NCI-H187 treated with DMSO at 0.1 percent for 48 hours (cell line): ENCODE measurements at places on chromosomes 6 and 20.

DNA sequence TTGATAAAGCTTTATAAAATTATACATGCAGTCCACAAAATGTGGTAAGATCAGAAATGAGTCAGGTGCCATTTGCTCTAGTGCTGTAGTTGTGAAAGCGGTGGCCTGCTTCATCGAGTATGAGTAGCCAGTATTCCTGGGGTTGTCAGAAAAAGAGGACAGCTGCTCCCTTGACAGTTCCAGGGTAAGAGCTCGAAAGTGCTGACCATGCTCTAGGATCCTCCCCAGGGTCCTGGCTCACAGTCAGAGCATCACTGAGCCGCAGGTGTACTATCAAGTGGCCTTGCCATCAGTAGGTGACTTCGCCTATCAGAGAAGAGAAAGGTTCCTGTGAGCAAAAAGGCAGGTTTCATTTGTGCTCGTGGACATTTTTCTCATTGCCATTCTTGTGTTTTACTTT is 3.6 kb downstream of the BTBD3 start:
- no peak for DNase-seq

- DNase-seq, result no peak
These were observed 14.1 kb downstream of the SGK2 start for GRCh38 chr20:43572891-43573290.

DNA sequence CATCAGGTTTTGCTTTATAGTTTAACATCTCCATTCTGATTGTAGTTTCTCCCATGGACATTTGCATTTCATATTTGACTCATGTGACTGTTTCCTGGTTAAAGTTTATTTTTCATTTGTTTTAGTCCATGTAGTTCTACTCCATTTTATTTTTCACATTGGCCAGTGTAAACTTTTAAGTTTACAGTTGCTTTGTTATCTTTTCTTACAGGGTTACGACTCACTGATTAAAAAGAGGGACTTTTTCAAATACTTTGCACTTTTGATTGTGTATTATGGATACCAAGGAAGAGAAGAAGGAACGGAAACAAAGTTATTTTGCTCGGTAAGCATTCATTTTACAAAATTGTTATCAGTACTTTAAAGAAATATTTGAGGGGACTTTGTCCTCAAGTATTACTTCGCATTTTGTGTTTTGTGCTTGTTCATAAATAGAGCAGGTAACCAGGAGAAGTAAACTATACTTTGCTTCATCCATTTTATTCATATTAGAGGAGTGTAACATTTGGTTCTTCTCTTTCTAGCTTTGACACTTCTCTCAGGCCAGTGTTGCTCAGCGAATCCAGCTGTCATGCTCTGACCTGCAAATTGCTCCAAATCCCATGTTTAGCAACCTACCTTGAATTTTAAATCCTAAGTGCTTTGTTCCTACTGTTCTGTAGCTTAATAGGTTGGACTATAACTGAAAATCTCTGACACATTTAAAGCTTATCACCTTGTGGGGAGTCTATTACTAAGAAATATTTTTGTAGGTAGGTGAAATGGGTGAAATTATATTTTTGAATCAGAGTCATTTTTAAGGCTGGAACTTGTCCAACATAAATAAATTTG is 24.5 kb downstream of the NCOA7 start:
- no peak for DNase-seq

- DNase-seq, result no peak
These were observed 626.0 kb downstream of the RNF144B start for GRCh38 chr6:19013026-19013705.

GRCh38 chr6:87684895-87685654 is 17.0 kb downstream of the AKIRIN2 start:
- no peak for DNase-seq

DNA sequence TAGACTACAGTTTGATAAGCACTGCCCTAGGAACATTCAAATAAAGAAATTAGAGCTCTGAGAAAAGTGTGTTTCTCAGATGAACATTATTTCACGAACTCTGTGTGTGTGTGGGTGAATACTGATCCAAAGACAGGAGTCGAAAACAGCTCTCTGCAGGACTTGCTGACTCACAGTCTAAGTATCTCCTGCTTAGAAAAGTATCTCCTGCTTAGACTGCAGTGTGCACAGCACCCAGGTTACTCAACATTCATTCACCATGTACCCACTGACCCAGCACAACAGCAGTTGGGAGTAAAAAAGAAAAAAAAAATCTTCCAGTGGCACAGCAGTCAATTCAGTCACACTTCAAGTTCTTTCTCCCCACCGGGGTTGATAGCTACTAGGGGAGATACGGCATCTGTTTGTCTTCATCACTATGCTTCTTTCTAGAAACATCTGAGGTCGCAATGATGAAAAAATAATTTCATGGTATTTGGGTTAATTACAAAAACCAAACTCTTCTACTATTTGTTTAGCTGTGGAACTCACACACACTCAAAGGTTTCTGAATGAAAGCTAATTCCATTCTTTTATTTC is 48.0 kb downstream of the GCLC start:
- DNase-seq, result no peak

DNA sequence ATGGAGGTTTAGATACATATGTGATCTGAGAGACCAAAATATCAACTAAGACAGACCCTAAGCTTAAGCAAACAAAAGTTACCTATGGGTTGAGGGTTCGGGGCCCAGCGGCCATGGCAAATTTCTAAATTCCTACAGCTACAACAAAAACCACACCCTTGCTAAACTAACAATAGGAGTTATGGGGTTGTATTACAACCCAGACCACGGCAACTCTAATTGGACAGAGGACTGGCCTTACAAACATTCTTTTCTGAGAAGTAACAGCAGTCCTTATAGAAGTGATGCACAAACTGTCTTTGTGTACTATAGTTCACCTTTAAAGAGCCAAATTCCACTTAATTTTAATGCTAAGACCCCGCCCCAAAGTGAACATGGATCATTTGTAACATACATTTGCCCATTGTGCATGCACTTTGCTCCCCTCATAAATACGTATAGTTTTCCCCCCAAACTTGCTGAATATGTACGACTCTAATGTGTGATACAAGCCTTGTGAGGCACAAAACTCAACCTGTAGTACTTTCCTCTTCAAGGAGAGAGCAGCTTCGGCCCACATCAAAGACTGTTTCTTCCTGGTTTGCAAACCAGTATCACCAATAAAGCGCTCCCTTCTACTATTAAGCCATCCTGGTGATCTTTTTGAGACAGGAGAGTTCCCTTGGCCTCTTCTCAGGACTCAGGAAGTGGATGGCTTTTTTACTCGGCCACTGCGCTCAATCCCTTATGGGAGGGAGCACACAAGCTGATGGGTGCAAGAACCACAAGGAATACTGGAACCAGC is 25.6 kb upstream of the MBOAT1 start:
- DNase-seq, result no peak

DNA sequence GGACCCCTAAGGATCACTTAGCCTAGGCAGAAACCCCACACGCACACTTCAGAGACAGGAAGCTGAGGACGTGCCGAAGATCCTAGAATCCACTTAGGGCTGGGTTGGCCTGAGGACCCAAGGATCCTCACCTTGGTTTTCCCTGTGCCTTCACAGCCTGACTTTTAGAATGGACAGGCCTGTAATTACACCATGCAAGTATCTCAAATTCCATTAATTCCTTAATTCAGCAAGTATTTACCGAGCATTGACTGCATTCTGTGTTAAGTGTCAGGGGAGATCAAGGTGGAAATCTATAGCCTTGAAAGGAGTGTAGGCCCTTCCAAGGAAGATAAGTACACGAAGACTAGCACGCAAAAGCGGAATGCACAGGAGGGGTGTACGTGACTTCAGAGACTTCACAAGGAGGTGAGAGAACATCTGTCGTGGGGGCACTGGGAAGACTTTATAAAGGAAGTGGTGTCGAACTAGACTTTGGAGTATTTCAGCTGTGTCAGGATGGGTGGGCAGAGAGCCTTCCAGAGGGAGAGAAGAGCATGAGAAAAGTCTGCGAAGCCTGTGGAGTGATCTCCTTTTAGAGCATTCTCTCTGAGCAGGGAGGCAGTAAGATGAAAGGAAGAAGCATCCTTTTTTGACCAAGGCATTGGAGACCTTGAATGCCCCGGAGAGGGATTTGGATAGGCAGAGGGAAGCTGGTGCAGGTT is 4.0 kb downstream of the DSP start:
- DNase-seq, result no peak

DNA sequence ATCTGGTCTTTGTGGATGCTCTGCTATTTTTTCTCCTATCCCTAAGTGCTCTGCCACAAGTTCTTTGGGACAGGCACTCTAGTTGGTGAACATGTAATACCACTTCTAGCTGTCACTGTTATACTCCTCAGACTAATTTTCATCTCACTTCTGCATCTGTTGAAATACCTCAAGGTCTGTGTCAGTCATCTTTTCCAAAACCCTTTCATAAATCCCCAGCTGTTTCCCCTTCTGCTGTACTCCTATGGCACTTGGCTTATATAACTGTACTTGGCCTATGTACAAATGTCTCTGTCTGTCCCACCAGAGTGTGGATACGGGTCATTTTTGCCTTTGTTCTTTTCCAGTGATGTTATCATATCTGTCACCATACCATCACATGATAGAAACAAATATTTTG is 124.2 kb downstream of the FHL5 start:
- DNase-seq, result no peak

DNA sequence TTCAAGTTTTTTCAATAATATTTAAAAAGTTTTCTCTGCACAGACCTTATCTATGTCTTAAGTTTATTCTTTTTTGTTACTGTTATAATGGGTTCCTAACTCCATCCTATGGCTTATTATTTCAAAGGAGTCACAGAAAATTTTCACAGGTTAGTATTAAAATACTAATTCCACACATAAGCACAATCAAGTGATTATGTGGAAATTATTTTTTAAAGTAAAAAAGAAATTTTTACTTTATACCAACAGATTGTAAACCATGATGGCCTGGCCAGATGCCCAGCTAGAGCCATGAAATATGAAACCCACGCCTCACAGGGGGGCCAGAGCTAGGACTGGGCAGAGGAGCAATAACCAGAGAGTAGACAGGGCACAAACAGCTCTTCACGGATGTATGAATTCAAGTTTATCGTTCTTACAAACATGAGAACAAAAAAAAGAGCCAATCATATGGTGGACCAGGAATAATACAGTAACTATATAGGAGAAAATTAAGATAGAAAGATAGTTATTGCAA is 34.0 kb downstream of the NUDT3 start:
- DNase-seq, result peak; percentile 1

- DNase-seq, result no peak
These were observed 175.4 kb downstream of the ERMARD start for GRCh38 chr6:169926617-169927417.

DNA sequence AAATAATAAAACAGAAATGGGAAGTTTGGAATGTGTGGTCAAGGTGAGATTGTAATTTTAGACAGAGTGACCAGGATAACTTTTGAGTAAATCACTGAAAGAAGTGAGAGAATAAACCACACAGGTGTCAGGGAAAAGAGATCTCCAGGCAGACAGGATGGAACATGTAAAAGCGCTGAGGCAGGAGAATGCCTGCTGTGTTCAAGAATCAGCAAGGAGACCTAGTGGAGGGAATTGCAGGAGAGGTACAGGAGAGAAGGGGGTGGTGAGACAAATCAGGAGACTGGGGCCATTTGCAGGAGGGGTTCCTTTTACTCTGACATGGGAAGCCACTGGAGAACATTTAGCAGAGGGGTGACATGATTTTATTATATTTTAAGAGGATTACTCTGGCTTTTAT is 456.7 kb downstream of the NKAIN2 start:
- DNase-seq, result no peak

- DNase-seq, result no peak
These were observed 13.9 kb upstream of the KLHL31 start for GRCh38 chr6:53679446-53679933.

DNA sequence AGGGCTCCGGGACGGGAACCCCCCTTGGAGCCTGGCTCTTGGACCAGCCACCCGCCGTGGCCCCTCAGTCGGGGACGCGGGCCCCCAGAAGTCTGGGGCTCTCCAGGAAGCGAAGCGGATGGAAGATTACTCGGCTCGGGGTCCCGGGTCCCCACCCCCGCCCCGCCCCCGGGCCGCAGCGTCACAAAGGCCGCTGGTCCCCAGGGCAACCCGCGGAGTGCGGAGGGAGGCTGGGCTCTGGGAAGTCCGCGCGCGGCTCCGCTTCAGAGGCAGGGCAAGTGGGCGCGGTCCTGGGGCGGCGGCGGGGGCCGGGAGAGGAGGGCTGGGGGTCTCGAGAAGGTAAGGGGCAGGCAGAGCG is at the start of gene FNDC11:
Gene FNDC11, plus strand, starts transcription at position 227 of the 358 bp plus-strand sequence. CDS start 1,505 bp downstream, outside the sequence.
- no peak for DNase-seq

- peak; percentile 18 for DNase-seq
These were observed 49.6 kb upstream of the RIPOR2 start for GRCh38 chr6:24985323-24985722.

GRCh38 chr6:28651161-28651560 is 125.5 kb downstream of the GPX5 start:
- no peak for DNase-seq

DNA sequence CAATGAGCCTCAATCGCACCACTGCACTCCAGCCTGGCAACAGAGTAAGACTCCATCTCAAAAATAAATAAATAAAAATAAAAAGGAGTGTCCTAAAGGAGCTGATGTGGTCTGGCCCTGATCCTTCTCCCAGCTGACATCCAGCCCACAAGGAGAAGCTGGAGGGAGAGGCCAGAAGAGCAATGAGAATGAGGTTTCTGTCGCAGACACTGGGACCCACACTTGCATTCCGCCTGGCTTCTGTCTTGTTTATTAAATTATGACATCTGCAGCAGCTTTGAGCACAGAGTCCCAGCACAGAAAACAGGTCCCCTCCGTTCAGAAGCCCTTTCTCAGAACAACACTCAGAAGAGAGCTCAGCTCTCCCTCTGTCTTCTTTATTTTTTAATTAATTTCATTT is 10.3 kb upstream of the E2F1 start:
- no peak for DNase-seq

- no peak for DNase-seq
These were observed 180.2 kb downstream of the PACRG start for GRCh38 chr6:162907876-162908481.

GRCh38 chr6:134416418-134417154 is 98.7 kb upstream of the SGK1 start:
- no peak for DNase-seq

GRCh38 chr6:30709101-30709868 is 7.8 kb downstream of the MDC1 start:
- no peak for DNase-seq

DNA sequence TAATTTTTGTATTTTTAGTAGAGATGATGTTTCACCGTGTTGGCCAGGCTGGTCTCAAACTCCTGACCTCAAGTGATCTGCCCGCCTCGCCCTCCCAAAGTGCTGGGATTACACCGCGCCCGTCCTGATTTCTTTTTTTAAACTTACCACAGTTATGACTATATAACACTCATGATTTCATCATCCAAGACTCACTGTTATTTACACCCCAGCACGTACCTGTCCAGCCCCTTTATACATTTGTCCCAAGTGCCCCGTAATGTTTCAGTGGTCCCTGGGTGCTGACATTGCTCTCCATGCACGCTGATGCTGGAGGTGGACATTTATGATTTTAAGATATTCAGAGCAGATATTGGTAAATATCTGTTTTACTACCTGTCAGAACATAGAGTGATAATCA is 219.9 kb upstream of the GMDS start:
- DNase-seq, result no peak
